ENCODE measurements at places on chromosomes 6 and 20.

DNA sequence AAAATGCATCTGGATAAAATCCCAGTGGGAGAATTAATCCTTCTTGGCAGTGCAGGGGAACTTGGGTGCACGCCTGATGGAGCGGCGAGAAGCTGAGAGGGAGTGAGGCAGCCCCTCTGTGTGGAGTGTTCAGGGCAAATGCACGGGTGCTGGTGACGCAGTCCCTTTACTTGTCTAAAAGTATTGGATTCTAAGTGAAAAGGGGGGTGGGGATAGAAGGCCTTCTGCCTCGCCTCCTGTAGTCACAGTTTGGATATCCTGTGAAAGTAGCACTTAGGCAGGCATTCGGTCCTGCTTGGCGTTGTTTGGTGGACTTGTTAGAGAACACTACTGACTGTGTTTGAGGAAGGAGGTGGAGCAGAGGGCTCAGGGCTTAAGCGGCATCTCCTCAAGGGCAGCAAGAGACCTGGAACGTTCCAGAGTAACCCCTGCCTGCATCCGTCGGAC lies 39.3 kb downstream of the PHACTR3 start:
- no peak for DNase-seq

DNA sequence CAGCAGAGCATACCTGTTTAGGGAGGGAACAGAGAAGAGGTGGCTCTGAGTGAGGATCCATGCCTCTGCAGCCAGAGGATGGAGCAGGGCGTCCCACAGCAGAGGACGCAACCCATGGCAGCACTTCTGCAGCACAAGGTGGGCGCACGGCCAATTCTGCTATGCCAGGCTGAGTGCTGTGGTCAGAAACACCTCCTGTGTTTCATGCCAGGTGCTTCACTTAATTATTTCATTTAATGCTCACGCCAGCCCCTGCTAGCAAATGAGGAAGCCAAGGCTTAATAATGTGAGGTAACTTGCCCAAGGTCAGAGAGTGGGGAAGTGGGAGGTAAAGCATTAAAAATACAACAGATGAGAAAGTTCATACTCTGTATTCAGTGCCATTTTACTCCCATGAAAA lies 68.5 kb upstream of the PTGIS start:
- DNase-seq, result no peak

- DNase-seq, result peak; percentile 65
These were observed 130.1 kb upstream of the DOK5 start for GRCh38 chr20:54345301-54345724.

DNA sequence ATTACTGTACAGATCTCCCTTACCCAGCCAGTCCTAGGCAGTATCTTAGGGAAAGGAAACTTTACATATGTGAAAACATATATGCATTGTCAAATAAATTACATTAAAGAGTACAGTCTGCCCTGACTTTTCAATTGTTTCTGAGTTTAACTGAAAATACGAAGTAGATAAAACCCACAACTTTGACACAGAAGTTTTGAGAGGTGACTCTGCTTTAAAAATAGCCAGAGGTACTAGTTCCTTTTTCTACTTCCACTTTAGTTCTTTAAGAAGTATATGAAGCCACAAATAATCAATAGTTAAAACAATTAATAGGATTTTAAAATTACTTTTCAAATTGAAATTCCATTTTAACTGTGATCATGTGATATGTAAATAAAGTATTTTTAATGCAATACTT lies 62.9 kb downstream of the BMP5 start:
- DNase-seq, result no peak

GRCh38 chr20:54435015-54435414 lies 40.4 kb upstream of the DOK5 start:
- no peak for DNase-seq

- no peak for DNase-seq
These were observed 7.1 kb downstream of the PRIM2 start for GRCh38 chr6:57324538-57324937.

- no peak for DNase-seq
These were observed 193.2 kb upstream of the MYLIP start for GRCh38 chr6:15935661-15936060.

GRCh38 chr6:30810813-30811339 lies 66.5 kb upstream of the IER3 start:
- DNase-seq, result no peak

DNA sequence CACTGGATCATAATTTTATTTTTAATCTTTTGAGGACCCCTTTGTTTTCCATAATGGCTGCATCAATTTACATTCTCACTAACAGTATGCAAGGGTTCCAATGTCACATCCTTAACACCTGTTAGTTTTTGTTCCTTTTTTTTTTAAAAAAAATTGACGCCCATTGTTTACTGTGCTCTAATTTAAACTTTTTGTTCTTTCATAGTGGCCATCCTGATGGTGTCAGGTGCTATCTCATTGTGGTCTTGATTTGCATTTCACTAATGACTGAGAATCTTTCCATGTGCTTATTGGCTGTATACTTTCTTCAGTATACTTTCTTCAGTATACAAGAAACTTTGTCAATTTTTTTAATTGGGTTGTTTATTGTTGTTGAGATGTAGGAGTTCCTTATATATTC lies 347.0 kb downstream of the RNGTT start:
- DNase-seq, result no peak

- DNase-seq, result no peak
These were observed 47.0 kb downstream of the FBXL4 start for GRCh38 chr6:98900706-98901105.

DNA sequence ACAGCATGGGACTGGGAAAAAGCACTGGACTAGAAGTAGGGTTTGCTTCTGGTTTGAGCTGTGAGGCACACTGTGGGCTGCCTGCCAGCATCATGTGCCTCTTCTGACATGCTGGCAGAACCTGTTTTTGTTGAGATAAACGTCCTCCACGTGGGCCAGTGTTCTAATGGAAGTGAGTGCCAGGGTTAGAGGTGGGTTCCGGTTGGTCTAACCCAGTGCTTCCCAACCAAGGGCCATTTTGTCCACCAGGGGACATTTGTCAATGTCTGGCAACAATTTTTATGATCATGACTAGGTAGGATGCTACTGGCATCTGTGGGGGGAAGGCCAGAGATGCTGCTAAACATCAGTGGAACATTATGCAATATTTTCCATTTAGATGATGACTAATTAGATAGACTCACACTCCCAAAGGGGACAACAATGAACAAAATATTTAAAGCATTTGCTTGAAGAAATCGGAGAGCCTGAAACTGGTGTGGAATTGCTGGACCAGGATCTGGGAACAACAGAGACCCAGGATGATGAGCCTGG lies 7.8 kb upstream of the APMAP start:
- no peak for DNase-seq

DNA sequence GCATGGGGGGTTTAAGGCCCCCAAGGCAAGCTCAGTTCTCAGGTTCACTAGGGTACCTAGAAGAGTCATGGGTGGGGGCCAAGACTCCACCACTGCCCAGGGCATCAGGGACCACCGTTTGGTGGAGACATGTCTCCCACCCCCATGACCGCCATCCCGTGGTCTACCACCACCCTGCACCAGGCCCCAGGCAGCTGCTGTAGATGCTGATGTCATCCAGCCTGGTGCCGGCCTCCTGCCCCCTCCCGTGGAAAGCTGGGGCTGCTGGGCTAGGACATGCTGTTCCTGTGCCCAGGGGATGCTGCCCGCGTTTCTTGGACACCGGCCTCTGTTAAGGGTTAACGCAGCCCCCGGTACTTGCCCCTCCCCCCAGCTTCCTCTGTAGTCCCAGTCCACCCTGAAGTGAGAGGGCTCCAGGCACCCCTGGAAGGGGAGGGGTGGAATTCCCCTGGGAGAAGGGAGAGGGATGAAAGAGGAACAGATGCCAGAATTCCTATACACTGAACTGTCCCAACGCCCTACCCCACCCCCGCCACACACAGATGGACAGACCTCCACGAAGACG lies 587 bp downstream of the IP6K3 start:
- DNase-seq, result no peak

DNA sequence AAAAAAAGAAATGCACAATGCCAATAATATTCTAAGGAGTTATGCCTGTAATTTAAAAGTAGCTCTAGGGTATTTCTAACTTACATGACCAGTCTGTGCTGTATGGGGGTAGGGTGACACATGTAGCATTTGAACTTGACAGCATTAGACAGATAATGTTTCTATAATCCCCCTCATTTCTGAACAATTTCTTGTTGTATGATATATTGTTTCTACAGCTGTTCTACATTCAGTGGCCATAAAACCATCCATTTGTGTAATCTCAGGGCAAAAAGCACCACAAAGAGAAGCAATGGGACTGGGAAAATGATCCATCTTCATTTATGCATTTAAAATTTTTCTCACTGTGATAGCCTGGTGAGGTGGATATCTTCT lies 767.8 kb downstream of the TFAP2A start:
- no peak for DNase-seq

DNA sequence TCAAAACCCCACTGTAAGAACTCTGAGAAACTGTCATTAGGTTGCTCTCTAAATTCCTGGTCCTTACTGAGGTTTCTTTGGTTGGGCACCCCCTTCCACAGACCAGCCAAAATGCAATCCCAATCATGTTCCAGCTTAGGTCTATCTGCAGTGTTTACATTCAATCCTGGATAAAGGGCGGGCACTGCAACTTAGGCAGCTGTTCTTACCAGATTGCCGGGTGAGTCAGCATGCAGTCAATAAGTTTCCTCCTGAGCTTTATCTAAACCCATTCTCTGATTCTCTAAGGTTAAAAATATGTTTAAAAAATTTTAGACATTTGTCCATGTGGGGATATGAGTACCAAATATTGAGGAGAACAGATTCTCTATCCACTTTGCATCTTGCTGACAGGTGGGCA lies 197.8 kb downstream of the HAO1 start:
- peak; percentile 55 for DNase-seq

DNA sequence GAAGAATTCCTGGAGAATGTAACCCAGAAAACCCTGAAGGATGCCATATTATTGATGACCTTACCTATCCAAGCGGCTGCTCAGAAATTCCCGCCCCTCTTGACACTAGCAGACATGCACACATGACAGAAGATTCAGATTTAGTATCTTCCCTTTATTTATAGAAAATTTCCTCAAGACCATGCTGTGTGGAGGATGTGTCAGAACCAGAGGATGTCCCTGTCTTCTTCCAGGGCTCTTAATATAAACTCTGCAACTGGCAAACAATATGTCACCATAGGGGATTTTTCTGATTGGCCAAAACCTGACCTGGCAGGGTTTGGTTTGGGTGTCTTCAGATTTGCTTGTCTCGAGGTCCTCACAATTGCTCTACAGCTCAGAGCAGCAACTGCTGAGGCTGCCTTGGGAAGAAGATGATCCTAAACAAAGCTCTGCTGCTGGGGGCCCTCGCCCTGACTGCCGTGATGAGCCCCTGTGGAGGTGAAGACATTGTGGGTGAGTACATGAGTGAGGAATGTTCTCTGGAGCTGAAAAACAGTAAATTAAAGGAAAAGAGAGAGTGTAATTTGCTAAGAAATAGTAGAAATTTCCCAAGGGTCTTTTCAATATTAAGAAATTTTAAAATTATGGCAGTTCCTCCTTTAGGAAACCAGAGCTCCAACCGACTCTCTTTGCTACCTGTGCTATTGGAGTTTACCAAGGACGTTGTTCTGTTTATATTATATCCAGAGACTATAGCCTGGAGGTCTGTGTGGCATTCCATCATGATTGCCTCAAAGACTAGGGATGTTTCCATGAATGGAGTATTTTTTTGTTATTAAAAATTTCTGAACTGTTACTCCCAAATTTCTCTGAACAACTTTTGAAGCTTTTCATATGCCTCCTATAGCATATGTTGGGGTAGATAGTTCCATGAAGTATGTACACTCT lies at the start of gene HLA-DQA2:
Gene HLA-DQA2 (plus strand): TSS at position 361 of the 930 bp plus-strand sequence. CDS start 53 bp downstream, at position 414.
- no peak for DNase-seq

DNA sequence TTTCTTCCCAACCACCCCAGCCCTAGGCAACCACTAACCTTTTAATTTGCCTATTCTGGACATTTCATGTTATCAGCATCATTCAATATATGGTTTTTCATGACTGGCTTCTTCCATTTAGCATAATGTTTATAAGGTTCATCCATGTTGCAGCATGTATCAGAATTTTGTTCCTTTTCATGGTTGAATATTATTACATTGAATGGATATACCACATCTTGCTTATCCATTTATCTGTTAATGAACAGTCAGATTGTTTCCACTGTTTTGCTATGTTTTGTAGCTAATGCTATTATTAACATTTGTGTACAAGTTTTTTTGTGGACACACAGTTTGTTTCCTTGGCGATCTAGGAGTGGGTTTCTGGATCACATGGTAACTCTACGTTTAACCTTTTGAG lies 3.0 kb upstream of the DNAAF9 start:
- no peak for DNase-seq

DNA sequence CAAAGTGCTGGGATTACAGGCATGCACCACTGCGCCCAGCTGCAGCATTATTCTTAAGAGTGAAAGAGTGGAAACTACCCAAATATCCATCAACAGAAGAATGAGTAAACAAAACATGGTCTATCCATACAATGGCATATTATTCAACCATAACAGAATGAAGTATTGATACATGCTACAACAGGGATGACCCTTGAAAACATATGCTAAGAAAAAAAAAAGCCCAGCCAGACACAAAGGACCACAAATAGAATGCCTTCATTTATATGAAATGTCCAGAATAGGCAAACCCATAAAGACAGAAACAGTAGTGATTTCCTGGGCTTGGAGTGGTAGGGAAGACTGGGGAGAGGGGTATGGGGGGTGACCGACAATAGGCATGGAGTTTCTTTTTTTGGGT lies 7.1 kb downstream of the TUBB2B start:
- DNase-seq, result no peak

- no peak for DNase-seq
These were observed 46.9 kb upstream of the TRIM26 start for GRCh38 chr6:30260036-30260504.

DNA sequence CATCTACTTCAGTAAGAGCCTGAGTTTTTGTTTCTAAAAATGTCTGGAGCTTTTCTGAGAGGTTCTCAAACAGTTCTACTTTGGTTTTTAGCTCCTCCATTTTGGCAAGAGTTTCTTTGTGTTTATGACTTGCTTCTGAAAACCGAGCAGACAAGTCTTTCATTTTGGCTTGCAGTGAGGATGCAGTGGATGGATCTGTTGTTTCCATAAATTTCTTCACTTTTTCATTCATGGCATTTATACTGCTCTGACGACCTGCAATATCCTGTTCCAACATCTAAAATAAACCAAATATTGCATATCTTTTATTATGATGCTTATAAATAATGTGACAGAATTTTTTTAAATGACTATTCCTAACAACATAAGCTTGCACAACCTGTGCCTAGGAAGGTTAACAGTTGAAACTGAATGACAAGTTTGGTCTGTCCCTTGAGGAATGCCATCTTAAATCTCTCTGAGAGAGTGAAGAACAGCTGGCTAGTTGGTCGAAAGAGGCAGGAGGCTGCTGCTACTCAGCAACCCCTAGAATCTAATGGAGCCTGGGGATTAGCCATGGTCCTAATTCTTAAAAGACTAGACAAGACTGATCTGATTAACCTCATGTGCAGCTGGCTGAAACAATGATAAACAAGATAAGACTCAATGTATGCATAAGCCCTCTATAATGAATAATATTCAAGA lies 69.8 kb downstream of the DST start:
- no peak for DNase-seq

- peak; percentile 48 for DNase-seq
These were observed 2.4 kb upstream of the PPP1R3G start for GRCh38 chr6:5082487-5083306.

- DNase-seq, result no peak
These were observed 73.9 kb downstream of the F13A1 start for GRCh38 chr6:6246544-6246943.

GRCh38 chr20:20851385-20851784 lies 138.9 kb upstream of the RALGAPA2 start:
- no peak for DNase-seq

Data from non-pigmented ciliary epithelial cell (primary cell).